ENCODE measurements at places on chromosomes 7 and 10. TPM values are rescaled to one million over a fixed set of nuclear protein-coding genes. Genes with fewer than 3 reads are reported as not detected.

Gene CFAP70
- 2.9 TPM for total RNA-seq

Gene COBL
- total RNA-seq, result 27.7 TPM

Gene MYL10
- not detected for total RNA-seq

Gene HOXA13
- not detected for total RNA-seq

Gene STEAP4
- total RNA-seq, result 47.9 TPM

Gene CALHM3
- not detected for total RNA-seq

Gene NUTM2E
- 0.65 TPM for total RNA-seq

GRCh38 chr10:131490991-131491594 is 179.6 kb upstream of the TCERG1L start:
- DNase-seq, result no peak

DNA sequence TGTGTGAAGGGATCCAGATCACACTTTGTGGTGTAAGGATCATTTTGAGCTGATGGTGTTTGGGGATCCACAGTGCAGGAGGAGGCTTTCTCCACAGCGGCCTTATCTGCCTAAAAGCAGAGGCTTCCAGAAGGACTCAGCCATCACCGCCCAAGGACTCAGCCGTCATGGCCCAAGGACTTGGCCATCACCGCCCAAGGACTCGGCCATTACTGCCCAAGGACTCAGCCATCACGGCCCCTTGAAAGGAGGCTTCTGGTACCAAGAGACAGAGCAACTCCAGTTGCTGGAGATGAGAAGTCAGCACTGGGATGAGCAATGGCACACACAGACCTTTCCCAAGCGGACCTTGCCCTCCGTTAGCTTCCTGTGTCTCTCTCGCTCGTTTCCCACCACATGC is 6.0 kb upstream of the CFAP46 start:
- no peak for DNase-seq

DNA sequence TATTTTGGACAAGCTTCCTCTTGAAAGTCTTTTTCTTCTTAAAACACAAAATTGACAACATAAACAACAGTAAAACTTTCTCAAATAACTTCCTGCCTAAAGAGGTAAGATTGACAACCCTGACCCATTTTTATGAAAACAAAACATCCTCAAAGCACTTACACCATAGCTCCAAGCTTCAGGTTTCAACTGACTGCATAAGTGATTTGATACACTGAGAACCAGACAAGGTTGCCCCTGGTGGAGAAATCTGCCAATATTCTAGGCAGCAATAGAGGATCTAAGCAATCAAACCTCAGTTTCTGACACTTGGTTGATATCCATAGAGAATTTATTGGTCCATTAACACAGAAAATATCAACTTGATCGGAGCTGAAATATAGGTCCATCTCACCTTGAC is 147.8 kb downstream of the ELAPOR2 start:
- no peak for DNase-seq

DNA sequence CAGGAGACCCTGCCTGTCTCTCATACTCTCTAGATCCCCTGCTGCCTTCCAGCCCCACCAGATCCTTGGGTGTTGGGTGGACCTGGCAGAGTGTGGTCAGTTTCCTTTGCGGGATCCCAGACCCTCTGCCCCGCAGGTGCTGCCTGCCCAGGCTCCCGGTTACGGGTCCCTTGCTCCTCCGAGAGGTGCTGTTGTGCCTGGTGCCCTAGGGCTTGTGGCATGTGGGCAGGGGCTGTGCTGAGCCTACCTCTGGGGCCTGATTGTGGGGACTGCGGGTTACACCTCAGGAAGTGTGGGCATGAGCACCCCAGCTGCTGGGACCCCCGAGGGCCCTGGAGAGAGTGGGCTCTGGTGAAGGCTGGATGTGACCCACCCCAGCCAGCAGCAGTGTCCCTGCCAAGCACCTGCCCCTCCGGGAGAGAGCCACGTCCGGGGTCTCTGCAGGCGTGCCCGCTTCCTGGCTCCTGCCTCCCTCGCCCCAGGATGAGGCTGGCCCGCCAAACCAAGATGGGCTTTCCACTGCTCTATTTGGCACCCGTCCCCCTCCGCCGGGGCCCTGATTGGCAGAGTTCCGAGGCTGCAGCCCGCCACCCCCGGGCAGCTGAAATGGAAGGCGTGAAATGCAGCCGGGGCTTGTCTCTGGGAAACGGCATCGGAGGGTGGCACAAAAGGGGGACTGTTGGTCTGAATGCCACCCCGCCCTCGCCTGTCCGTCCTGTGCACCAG is 17.0 kb downstream of the CLIP2 start:
- DNase-seq, result no peak

- DNase-seq, result no peak
Observed at GRCh38 chr7:69907720-69908119, 309.4 kb downstream of the AUTS2 start.

GRCh38 chr10:21334891-21335696 is 190.4 kb downstream of the SKIDA1 start:
- DNase-seq, result peak; percentile 52

- no peak for DNase-seq
Observed at GRCh38 chr10:126732308-126732707, 61.8 kb upstream of the C10orf90 start.

- DNase-seq, result no peak
Observed at GRCh38 chr7:144659211-144659610, 176.6 kb downstream of the TPK1 start.

- DNase-seq, result no peak
Observed at GRCh38 chr7:12130609-12131008, 80.5 kb upstream of the TMEM106B start.

DNA sequence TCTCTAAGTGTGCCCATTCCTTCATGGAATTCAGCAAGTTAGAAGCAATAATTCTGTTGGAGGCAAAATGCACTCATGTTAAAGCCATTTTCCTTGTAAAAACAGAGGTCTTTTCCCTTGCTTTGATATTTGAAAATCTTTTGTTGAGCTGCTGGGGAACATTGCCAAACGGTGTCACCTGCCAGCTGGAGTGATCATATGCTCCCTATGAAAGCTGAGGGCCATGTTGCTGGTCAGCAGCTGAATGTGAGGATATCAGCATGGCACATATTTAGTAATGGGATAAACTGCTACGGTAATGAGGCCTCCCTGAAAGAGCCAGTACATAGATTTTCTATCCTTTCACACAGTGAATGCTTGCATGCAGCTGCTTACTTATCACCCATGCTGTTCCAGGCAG is 224.3 kb downstream of the THSD7A start:
- no peak for DNase-seq

DNA sequence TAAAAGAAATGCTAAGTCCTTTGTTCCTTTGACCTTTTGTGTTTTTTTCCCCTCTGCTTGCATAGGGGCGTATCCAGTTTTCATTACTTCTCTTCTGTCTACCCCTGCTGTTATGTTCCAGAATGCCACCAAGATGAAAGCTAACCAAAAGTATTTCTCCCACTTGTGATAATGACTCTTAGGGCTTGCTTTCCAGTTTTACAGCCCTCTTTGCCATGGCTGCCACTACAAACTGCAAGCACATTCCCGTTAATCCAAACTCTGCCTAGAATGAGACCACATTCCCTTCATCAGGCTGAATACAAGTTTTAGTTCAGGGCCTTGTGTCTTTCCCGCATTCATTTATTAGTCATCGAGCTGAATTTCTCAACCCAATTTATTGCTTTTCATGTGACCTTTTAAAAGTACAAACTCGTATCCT is 23.6 kb upstream of the CD36 start:
- no peak for DNase-seq

DNA sequence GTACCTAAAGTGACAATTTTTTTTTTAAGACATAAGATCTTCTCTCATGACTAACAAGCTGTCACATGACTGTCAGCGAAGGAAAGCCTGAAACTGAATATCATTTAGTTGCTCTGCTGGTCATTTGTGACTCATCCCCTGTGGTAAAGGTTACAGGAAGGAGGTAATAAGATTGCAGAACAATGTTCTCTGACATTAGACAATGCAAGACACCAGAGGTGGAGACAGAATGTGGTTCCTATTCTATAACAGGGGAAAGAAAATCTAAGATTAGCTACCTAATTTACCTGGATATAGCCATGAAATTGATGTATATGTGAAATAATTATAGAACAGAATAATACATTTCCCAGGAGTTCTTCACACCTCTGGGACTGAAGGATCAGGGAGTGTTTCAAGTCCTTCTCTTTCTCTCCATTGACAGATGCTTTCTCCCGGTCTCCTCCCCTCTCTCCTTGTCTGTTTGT is 47.7 kb downstream of the LRGUK start:
- no peak for DNase-seq

GRCh38 chr7:2019711-2020511 is 212.8 kb downstream of the MAD1L1 start:
- DNase-seq, result no peak

- DNase-seq, result no peak
Observed at GRCh38 chr7:125338110-125338509, 408.5 kb upstream of the POT1 start.

GRCh38 chr10:6507311-6507710 is 72.8 kb downstream of the PRKCQ start:
- no peak for DNase-seq

- no peak for DNase-seq
Observed at GRCh38 chr10:132764108-132764507, 21.8 kb downstream of the NKX6-2 start.

DNA sequence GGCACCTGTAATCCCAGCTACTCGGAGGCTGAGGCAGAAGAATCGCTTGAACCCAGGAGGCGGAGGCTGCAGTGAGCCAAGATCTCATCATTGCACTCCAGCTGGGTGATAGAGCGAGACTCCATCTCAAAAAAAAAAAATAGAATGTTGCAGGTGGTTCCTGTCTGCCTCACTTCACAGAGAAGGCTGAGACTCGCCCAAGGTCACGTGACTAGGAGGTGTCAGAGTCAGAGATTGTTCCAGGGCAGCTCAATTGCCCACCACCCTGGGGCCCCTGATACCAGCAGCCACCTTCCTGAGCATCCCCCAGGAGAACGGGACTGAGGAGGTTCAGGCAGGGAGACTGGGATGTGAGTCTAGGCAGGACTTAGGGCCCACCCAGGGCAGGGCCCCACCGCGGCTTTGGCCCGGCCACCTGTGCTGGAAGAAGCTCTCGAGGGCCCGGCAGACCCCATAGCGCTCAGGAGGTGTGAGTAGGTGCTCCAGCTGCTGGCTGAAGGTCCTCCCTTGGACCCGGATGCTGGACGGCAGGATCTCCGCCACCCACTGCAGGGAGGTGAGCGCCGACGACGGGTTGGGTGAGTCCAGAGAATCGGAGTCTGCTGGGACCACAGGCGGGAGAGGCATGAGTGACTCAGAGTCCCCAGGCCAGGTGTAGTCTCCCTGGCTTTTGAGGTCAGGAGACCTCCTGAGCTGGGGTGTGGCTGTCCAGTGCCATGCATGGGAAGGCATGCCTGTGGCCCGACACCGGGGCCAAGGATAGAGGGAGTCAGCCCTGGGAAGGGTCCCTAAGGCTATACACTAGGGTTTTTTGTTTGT is 30.9 kb downstream of the GRID2IP start:
- DNase-seq, result no peak

DNA sequence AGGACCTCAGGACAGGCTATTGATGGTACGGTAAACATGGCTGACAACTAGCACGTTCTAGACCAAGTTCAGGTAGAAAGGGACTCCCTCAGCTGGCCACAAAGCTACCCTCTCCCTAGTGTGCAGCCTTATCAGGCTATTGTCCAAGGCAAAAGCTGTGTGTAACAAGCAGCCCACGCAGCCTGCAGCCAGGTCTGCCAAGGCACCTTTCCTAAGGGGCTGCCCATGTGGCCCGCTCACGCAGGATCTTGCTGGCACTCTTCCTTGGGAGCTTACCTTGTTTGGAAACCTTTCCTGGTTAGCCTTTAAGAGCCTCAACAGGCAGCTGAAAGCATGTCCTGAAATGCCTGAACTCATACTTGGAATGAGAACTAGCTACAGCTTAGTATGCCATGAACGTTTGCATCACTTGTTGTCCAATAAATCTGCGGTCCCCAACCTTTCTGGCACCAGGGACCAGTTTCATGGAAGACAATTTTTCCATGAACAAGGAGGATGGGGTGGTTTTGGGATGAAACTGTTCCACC is 51.7 kb downstream of the SYPL1 start:
- no peak for DNase-seq

DNA sequence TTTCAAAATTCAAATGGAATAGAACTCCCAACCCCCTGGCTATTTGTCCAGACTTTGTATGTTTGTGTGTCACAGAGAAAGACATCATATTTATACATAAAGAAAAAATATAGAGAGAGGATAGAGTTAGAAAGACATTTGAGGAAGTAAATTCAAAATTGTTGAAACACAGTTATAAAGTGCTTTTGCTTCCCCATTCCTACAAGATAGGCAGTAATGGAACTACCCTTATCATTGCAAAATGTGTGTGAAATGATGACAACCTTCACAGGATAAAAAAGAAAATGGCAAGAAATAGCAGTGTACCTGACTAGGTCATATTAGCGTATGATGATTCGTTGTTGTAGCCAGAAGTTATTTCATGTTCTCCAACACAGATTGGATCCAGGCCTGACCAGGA is 63.1 kb downstream of the FZD1 start:
- no peak for DNase-seq
